ENCODE measurements at places on chromosomes 7 and 10.

- DNase-seq: no peak
These were observed 8.3 kb downstream of the ANKRD7 start for GRCh38 chr7:118232837-118233236.

DNA sequence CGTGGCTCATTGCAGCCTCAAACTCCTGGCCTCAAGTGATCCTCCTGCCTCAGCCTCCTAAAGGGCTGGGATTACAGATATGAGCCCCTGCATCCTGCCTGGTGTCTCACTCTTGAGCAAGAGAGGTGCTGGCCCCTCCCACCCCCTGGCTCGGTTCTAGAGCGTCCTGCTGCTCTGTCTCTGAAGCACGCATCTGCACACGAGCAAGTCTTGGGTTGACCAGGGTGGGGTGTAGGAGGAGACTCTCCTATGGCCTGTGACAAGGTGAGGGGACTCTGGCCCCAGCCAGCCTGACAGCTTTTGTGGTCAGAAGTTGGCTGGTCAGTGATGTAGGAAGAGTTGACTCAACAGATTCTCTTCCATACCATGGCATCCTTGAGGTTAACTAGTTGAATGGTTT lies 110.7 kb upstream of the CARD11 start:
- no peak for DNase-seq

GRCh38 chr10:14371581-14371980 lies 40.9 kb upstream of the FRMD4A start:
- DNase-seq: no peak

- DNase-seq: no peak
These were observed 1.5 kb downstream of the GDF2 start for GRCh38 chr10:47323636-47324296.

- DNase-seq: no peak
These were observed 83.0 kb upstream of the ATP6V0A4 start for GRCh38 chr7:138880881-138881578.
